ENCODE measurements at places on chromosomes 5 and 9. TPM values are rescaled to one million over a fixed set of nuclear protein-coding genes. Genes with fewer than 3 reads are reported as not detected.

The TRIM7 gene
- 3.4 TPM for total RNA-seq

The AJM1 gene
- total RNA-seq, result 1.4 TPM

The FAM169A gene
- total RNA-seq, result 0.57 TPM

The FOXD4L3 gene
- not detected for total RNA-seq

The HAVCR2 gene
- 0.22 TPM for total RNA-seq

The CCIN gene
- 0.22 TPM for total RNA-seq

The RNF208 gene
- 0.43 TPM for total RNA-seq

The F2RL1 gene
- total RNA-seq, result 209 TPM

The GLDC gene
- 1.6 TPM for total RNA-seq
